Stomach (tissue), 19 donors: ENCODE measurements at places on chromosomes 12 and 14. TPM values are rescaled to one million over a fixed set of nuclear protein-coding genes. Genes with fewer than 3 reads are reported as not detected.

GRCh38 chr14:64605926-64606685 is 56.3 kb downstream of the PPP1R36 start:
- H3K36me3 ChIP-seq, result no peaks in the 10 kb centered on the region
- H3K4me3 ChIP-seq, result no peak overlapping the region
- H3K4me1 ChIP-seq, result peaks cover 5% of the 10 kb centered on the region
- H3K27ac ChIP-seq, result no peak overlapping the region

- peaks cover 19% of the 10 kb centered on the region for H3K4me1 ChIP-seq
- no peaks in the 10 kb centered on the region for H3K36me3 ChIP-seq
- DNase-seq, result no peak
- no peak overlapping the region for H3K4me3 ChIP-seq
- H3K27ac ChIP-seq, result peak overlapping the region; percentile 57
Measured at GRCh38 chr12:13387101-13387500, 190.6 kb downstream of the EMP1 start.

GRCh38 chr14:58732387-58732786 is 94.6 kb downstream of the DACT1 start:
- no peak for DNase-seq
- H3K36me3 ChIP-seq, result no peaks in the 10 kb centered on the region
- H3K4me1 ChIP-seq, result no peaks in the 10 kb centered on the region
- no peak overlapping the region for H3K4me3 ChIP-seq
- no peaks in the 10 kb centered on the region for H3K27me3 ChIP-seq
- no peak overlapping the region for H3K27ac ChIP-seq

DNA sequence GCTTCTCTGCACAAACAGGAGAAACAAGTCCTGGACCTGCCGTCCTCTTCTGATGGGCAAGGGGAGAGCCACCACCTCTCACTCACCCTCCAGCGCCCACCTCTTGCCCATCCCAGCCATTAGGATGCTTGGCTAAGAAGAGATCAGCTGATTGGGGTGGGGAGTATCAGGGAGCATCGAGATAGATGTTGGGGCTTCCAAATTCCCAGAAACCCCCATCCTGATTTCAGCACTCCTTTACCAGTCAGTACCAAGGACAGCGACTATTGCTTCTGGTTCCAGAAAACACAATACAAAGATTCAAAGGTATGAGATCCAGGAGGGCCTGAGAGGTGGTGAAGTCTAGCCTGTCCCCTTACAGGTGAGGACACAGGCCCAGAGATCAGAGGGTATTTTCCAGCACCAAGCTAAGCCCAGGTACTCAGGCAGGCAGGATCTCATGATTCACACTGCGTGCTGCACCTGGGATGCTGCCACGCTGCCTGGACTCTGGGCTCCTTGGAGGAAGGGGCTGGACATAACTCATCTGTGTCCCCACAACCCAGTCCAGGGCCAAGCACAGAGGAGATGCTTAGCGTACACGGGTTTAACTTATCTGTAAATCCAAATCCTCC is 76.6 kb downstream of the TUNAR start:
- no peak for DNase-seq
- H3K36me3 ChIP-seq, result no peaks in the 10 kb centered on the region
- no peak overlapping the region for H3K4me3 ChIP-seq
- H3K27ac ChIP-seq, result no peak overlapping the region
- no peaks in the 10 kb centered on the region for H3K27me3 ChIP-seq
- H3K4me1 ChIP-seq, result no peaks in the 10 kb centered on the region

Gene ADAMTS20
- total RNA-seq, result not detected
